ENCODE measurements at places on chromosomes 6 and 20. TPM values are rescaled to one million over a fixed set of nuclear protein-coding genes. Genes with fewer than 3 reads are reported as not detected.

Gene SMPDL3A
- 5.0 TPM for total RNA-seq

Gene FOXF2
- 16.4 TPM for total RNA-seq

Gene MYMX
- total RNA-seq: not detected

Gene KCNG1
- 51.0 TPM for total RNA-seq

Gene PDYN
- total RNA-seq: not detected

Gene MAPK13
- 7.6 TPM for total RNA-seq

Gene NKX2-2
- not detected for total RNA-seq

Gene SDHAF4
- 13.1 TPM for total RNA-seq

Gene TMEM14B
- total RNA-seq: 106 TPM
